ENCODE measurements at places on chromosomes 5 and 9. TPM values are rescaled to one million over a fixed set of nuclear protein-coding genes. Genes with fewer than 3 reads are reported as not detected.
A peak's percentile ranks its signal among the peaks of the same experiment; 100 is the strongest.

AGXT2 gene
- not detected for polyA plus RNA-seq

OR5C1 gene
- not detected for polyA plus RNA-seq

ZNF462 gene
- polyA plus RNA-seq: 0.48 TPM

SPATA31C1 gene
- polyA plus RNA-seq: not detected

PTGES gene
- not detected for polyA plus RNA-seq

DNA sequence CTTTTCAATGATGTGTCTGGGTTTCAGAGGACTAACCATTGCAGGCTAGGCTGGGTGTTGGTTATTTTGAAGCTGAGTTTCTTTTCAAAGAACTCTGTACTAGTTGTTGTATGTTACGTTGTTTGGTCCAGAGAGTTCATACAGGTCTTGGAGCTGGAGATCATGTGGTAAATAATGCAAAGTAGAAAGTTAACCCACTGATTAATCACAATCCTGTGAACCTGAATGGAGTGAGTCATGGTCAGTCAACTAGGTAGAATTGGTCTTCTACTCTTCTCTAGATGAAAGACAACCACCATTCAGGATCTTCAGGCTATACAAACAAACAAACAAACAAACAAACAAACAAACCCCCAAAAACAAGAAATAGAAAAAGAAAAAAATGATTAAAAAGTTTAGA lies 388.9 kb upstream of the ACTBL2 start:
- DNase-seq: no peak

GRCh38 chr9:130820135-130820738 lies 14.8 kb upstream of the ABL1 start:
- DNase-seq: no peak

GRCh38 chr5:77972469-77973252 lies 196.5 kb upstream of the TBCA start:
- DNase-seq: peak; percentile 3

DNA sequence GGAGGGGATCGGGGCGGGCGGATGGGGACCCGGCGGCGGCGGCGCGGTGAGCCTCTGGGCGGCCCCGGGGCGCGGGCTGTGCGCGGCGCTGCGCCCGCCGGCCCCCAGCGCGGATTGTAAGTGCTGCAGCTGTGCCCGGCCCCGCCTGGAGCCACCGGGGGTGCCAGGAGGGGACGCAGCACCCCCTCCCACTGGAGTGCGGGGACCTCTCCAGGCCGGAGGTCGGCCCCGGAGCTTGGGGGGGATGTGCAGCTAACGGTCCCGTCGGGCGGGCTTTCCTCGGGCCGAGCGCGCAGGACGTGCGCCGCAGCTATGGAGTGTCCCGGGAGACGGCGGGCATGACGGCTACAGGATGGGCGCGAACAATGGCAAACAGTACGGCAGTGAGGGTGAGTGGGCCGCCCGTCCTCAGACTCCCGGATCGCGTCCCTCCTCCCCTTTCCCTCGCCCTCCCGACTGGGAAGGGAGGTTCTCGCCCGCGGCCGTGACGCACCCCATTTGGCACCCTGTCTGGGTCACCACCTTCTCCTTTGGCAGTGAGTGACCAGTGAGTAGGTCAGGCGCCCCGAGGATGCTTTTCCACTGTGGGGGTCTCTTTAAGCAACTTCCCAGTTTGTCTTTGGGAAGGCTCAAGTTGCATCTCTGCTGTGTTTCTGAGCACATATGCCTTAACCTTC lies 483 bp downstream of the FBXL7 start:
- no peak for DNase-seq

DNA sequence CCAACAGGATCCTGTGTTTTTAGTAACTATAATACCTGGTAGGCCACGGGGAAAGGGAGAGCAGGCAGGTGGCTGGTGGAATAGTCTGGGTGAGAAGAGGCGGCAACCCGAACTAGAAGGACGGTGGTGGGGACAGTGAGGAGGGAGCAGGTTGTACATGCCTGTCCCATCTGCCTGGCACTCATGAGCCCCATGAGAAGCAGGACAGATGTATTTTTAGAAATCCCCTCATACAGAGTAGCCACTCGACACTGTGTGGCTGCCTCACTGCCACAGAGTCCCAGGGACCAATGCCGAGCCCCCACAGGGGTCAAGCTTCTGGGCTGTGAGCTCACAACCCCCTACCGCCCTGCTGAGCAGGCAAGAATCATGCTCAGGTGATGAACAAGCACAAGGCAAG lies 136.6 kb downstream of the SEC61B start:
- DNase-seq: no peak

- DNase-seq: no peak
Observed at GRCh38 chr5:45672271-45672670, 23.9 kb downstream of the HCN1 start.

GRCh38 chr9:89619424-89620138 lies 14.8 kb downstream of the GADD45G start:
- no peak for DNase-seq

- no peak for DNase-seq
Observed at GRCh38 chr5:149794487-149794971, 64.4 kb downstream of the PPARGC1B start.

DNA sequence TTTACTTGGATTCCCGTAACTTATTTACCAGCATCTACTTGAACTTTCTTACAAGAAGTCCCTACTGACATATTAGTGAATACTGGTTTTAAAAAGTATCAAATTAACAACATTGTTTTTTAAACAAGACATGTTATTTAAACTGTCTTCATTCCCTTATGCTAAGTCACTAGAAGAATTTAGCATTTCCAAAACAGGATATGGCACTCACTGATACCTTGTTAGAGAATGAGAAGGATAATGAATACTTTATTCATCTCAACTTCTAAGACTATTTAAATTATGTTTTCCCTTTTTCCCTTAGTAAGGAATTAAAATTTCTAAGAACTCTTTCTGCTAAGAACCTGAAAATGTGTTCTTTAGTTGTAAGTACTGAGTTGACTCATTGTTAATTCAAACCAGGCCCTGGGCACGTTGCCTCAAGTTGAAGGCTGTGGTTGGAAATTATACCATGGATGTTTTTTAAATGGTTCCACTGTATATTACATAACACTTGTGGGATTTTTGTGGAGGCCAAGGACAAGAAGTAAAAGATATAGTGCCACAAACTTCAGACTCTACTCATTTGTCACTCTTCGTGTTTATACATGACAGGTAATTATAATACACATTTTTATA lies 219.0 kb upstream of the EDIL3 start:
- no peak for DNase-seq

DNA sequence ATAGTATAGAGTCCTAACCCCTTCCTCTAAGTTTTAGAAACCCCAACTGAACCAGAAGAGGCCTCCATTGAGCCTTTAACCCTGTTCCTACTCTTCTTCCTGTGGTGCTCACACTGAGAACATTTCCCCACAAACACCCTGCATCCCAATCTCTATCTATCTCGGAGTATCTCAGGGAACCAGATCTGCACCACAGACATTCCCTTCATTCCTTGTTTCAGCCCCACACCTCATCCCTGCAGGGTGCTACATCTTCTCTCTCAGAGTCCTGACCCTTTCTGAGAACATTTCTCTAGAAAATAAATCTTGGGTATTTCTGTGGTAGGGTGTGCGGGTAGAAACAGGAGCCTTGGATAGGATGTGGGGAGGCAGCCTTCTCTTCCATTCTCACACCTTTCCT lies 507.8 kb downstream of the PDE4D start:
- DNase-seq: no peak

DNA sequence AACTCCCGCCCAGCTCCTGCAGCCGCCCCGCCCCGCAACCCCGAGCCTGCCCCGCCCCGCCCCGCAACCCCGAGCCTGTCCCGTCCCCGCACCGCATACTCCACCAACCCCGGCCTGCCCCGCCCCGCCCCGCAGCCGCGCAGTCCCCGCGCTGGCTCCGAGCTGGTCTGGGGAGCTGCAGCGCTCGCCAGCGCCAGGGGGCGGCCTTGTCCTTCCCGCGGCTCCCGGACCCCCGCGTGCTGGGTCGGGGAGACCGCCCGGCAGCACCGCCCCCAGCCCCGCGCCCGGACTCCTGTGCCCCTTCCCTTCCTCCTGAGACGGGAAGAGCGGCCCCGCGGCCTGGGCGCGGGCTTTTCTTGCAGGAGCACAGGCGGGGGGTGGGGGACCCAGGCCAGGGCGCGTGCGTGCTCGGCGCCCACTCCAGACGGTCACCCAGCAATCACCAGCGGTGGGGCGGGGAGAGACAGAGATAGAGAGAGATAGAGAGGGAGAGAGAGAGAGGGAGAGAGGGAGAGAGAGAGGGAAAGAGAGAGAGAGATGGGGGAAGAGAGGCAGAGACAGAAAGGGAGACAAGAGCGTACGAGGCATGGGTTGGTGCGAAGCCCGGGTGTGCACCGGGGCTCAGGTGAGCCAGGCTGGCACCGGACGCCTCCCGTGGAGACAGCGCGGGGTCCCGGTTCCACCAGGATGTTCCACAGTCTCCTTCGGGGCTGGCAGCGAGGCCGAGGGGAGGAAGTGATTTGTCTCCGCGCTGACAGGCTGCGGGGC lies 14.7 kb upstream of the TMEM250 start:
- DNase-seq: no peak

DNA sequence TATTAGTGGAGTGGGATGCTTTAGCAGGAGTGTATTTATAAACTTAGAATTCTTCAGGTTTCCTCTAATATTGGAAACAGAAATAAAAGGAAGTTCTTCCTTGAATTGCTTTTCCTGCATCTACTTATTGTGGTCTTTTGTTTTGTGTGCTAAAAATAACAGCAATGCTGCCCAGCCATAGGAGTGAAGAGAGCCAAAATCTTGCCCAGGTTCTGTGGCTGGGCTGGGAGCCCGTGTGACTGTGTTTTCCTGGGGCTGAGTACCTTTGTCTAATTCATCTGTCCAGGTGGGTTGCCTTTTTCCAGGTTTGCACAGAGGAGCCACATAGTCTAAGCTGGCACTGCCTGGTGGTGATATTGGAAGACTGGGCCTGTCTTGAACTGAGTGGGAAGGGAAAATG lies 179.7 kb upstream of the ADAMTSL1 start:
- DNase-seq: no peak

DNA sequence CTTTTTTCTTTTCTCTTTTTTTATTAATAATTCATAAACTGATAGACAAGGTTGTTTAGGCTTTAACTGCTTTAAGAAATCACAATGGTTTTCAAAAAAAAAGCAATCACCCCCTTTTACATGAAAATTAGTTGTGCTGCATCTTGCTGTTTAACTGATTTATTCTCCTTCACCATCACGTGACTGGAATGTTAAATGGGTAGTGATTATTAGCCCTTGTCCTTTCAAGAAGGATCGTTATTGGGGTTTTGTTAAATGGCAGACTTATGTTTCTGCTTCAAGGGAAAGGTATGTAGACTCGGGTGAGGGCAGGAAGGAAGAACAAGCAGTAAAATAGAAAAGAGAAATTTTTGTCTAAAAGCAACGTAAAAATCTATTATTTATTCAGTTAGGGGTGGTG lies 175.6 kb upstream of the TLE4 start:
- no peak for DNase-seq

GRCh38 chr9:27565696-27566095 lies 7.6 kb downstream of the C9orf72 start:
- DNase-seq: no peak

DNA sequence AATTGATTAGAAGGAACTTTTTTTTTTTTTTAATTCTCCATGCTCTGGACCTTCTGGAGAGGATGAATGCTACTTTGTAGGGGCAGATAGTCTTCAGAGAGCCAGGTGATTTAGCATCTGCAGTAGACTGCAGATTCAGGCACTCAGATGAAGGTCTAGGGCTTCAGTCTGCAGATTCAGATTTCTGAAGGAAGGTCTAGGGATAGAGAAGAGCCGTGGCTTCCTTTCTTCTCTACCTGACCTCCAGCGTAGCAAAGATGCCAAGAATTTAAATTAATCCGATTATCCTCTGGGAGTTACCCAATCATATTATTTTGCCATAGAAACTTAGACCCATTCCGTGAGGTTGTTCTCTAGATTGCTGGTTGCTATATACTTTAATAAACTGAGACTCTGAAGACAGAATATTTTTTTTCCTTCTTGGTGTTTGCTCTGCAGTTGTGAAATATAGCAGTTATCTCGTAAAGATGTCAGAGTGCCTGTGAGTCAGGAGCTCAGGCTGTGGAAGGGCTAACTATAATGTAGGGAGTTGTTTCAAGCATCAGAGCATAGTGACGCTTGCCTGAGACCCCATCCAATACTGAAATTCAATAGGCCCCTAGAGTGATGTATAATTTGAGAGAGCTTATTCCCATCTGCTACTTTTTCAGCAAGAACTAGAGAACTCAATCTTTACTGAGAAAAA lies 132.7 kb upstream of the SLC12A2 start:
- DNase-seq: no peak

DNA sequence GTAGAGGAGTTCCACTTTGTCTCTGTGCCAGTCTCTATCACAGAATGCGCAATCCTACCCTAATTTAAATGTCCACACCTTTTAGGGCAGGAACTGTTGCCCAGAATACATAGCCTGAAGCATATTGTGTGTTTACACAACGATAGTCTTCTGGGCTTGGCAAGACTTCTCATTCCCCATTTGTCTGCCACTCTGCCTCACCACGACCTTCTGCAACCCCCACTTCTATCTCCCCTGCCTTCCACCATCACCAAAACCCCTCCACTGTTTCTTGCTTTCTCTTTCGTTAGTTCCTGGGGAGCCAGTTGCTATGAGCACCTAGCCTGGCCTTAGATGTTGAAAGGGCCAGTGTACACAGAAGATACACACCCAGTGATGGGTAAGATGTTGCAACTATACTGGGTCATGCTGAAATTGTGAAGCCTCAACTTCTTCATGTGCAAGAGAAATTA lies 883 bp upstream of the RNF145 start:
- no peak for DNase-seq

DNA sequence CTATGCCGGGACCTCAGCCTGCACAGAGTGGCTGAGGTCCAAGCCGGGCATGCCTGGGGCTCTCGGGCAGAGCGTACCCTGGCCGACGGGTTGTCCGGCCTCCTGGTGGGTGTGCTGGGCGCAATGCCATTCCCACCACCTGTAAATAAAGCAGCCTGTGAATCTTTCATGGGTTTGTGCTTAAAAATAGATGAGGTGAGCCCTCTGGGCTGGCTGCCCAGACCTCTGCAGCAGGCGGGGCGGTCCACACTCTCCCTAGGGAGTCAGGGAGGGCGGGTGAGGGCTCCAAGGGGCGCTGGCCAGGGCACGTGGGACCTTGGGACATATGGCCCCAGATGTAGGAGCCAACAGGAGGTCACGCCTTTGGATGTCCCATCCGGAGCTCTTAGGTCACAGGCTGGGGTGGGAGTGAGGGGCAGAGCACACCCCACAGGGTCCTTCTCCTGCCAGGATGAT lies 3.6 kb upstream of the AGPAT2 start:
- no peak for DNase-seq

- no peak for DNase-seq
Observed at GRCh38 chr5:159184858-159185381, 24.4 kb downstream of the RNF145 start.

DNA sequence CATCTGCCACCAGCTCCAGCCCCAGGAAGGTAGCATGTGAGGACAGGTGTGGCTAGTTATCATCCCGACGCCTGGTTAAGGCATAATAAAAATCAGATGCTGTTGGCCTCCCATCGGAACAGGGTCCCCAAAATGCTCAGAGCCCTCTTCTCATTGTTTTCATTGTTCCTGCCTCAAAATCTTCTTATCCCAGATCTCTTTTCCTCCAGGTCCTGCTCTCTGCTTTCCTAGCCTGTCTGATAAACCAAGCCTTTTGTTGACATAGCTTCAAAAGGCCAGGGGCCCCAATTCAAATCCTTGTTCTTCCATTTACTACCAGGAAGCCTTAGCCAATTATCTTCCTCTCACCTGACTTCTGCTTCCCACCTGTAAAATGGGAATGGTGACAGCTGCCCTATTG lies 130.1 kb upstream of the ADRA1B start:
- DNase-seq: no peak

All from naive thymus-derived CD4-positive, alpha-beta T cell (primary cell).